Activated CD4-positive, CD25-positive, alpha-beta regulatory T cell treated with anti-CD3 and anti-CD28 coated beads, Interleukin-2, amount 50 U/mL, for 72 hours (primary cell): ENCODE measurements at places on chromosomes 13 and 19.

GRCh38 chr13:23766939-23767338 lies 122.3 kb downstream of the MIPEP start:
- DNase-seq, result no peak

GRCh38 chr13:50244713-50245574 lies 229.7 kb downstream of the KCNRG start:
- peak; percentile 36 for DNase-seq

- no peak for DNase-seq
Observed at GRCh38 chr19:57506163-57506562, 6.4 kb downstream of the ZNF773 start.

- DNase-seq, result no peak
Observed at GRCh38 chr13:73835138-73835721, 299.0 kb downstream of the KLF12 start.

DNA sequence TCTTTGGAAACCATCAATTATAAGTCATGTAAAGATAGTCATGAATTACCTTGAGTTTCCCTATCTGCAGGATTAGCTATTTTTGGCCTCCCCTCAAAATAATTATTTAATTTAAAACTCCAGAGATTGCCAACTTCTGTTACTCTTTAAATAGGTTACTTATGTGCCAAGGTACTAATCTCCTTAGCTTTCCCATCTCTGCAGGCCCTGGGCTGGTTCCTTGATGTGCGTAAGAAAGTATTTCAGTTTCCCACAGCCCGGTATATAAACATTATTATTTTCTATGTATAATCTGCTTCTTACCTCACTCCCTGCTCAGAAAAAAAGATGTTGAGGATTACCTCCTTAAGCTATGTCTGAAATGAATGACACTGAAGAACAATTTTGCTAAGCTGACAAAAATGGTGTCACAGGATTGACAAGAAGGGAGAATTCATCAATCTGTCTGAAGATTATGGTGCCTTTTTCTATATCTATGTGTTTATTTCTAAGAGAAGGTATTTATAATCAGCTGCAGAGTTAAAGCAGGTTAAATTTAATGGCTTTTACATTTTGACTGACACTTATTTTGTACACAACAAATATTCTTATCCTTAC lies 1697.2 kb upstream of the PCDH20 start:
- no peak for DNase-seq

GRCh38 chr19:36140304-36141038 lies 605 bp downstream of the CAPNS1 start:
- DNase-seq, result no peak

GRCh38 chr19:44587963-44588770 lies 25.2 kb upstream of the IGSF23 start:
- no peak for DNase-seq

DNA sequence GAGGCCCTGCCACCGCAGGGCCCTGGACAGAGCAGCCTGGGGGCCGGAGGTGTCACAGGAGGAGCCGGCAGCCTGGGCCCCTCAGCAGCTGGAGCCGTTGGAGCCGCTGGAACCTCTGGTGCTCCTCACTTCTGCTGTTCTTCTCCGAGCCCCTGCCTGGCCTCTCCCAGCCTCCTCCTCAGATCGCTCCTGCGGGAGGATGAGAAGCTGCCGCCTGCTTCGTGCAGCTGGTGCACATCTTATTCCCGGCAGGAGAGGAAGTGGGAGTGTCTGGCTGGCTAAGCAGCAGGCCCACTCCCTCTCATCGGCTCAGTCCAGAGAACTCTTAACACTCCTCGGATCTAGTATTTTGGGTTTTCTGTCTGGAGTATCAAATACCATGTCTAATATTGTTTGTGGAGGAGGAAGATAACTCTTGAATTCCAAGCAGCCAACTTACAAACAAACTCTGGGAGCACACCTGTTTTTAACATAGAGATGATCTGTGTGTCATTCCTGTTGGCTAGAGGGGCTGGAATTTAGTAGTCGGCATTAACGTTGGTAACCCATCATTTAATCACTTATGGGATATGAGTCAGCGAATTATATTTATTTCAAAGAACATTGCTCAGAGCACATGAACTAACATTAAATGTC lies 37.1 kb upstream of the RNF113B start:
- DNase-seq, result no peak

DNA sequence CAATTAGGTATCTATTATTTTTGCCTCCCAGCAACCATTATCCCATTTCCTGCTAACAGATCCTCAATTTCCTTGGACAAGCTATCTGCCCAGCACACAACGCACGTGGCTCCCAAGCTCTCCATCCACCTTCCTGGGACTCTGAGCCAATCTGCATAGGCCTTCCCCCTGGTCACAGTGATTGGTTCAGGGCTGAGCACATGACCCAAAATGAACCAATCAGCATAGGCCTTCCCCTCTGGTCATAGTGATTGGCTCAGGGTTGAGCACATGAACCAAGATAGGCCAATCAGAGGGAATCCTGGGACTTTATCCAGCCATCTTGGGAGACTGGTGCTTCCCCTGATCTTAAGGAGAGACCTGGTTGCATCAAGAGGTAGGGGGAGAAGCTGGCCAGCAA lies 5.8 kb downstream of the CPAMD8 start:
- peak; percentile 36 for DNase-seq

- DNase-seq, result no peak
Observed at GRCh38 chr19:50514346-50515167, 844 bp upstream of the ASPDH start.

DNA sequence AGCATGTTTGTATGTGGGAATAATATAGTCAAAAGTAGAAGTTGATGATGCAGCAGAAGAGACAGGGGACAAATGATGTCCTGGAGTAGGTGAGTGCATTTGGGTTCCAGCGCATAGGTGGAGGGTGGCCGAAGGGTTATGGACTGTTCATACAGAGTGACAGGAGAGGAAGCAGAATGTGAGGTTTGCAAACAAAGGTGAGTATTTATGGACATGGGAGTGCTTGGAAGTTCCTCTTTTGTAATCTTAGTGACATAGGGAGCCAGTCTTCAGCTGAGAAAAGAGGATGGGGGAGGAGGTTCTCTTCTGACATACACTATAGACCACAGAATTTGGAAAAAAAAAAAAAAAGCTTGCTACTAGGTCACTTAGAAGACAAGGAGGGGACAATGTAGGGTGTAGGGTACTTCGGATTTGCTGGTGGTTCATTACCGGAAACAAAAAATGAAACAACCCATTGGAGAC lies 331.6 kb downstream of the DLEU7 start:
- DNase-seq, result no peak

- DNase-seq, result no peak
Observed at GRCh38 chr13:30157616-30157993, 149.7 kb downstream of the KATNAL1 start.

GRCh38 chr19:30854207-30854606 lies 482.0 kb downstream of the ZNF536 start:
- DNase-seq, result no peak

DNA sequence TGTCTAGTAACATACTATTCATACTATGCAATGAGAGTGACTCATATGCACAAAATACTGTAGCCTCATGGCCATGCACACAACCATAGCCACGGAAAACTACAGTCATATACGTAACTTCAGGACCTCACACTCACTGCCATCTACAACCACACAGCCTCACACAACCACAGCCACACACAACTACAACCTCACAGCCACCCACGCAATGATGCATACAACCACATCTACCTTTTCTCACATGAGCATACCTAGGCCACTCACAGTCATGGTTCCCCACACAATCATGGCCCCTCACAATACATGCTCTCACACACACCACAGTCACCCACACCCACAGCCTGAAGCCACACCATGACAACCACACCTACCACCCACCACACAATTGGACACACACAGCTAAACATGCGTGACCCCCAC lies 8.7 kb upstream of the TNFSF14 start:
- peak; percentile 62 for DNase-seq

- no peak for DNase-seq
Observed at GRCh38 chr13:50415428-50415827, 400.2 kb downstream of the KCNRG start.

DNA sequence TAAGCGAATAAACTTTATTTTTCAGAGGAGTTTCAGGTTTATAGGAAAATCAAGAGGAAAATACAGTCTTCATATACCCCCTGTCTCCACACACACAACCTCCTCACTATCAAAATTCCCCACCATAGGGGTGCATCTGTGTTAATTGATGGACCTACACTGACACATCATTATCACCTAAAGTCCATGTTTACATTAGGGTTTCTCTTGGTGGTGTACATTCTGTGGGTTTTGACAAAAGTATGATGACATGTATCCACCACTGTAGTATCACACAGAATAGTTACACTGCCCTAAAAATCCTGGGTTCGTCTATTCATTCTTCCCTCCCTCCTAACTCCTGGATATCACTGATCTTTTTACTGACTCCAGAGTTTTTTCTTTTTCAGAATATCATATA lies 654.2 kb downstream of the UQCRFS1 start:
- no peak for DNase-seq
